ENCODE measurements at places on chromosomes 1 and 21. TPM values are rescaled to one million over a fixed set of nuclear protein-coding genes. Genes with fewer than 3 reads are reported as not detected.

DNA sequence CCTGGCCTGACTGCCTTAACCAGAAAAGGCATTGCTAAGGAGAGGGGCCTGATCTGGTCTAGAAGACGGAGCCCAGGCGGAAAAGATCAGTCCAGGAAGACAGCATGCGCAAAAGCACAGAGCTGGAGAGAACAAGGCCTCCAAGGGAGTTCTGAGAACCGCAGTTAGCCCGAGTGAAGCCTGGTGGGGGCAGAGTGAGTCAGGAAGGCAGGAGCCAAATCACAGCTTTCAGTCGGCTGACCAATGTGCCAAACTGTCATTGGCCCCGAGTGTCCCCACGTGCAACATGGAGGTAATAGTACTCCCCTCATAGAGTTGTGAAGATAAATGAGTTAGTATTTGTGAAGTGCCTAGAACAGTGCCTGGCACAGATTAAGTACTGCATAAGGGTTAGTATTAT, 1.2 kb upstream of the TSPAN2 start:
- H3K36me3 ChIP-seq = no peaks in the 10 kb centered on the region
- peak; percentile 12 for DNase-seq
- no peak overlapping the region for H3K27ac ChIP-seq
- H3K4me1 ChIP-seq = peaks cover 24% of the 10 kb centered on the region

IFI44L gene
- total RNA-seq = 7.5 TPM

RGS8 gene
- total RNA-seq = not detected

DNA sequence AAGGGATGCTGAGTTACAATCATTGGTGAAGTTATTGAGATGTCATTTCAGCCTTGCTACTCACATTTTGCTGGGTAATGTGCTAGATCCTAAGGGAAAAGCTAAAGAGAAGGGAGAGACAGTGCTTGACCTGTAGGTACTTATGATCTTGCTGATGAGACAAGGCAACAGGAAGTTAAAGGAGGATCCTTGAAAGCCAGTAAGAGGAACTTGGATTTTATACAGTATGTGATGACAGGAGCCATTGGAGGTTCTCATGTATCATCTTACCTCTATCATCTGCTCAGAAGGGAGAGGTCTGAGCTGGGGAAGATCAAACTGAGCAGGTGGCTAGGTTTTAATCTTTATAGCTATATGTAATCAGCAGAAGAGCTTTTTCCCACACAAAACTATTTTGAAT, 6.3 kb downstream of the APOBEC4 start:
- H3K27ac ChIP-seq = no peak overlapping the region
- no peaks in the 10 kb centered on the region for H3K36me3 ChIP-seq
- DNase-seq = no peak
- no peaks in the 10 kb centered on the region for H3K27me3 ChIP-seq

GRCh38 chr1:8109216-8109615, 83.1 kb upstream of the ERRFI1 start:
- peaks cover 15% of the 10 kb centered on the region for H3K4me1 ChIP-seq
- H3K27ac ChIP-seq = no peak overlapping the region
- H3K4me3 ChIP-seq = no peak overlapping the region
- DNase-seq = no peak
- no peaks in the 10 kb centered on the region for H3K27me3 ChIP-seq

SLC19A2 gene
- total RNA-seq = 9.9 TPM

DNA sequence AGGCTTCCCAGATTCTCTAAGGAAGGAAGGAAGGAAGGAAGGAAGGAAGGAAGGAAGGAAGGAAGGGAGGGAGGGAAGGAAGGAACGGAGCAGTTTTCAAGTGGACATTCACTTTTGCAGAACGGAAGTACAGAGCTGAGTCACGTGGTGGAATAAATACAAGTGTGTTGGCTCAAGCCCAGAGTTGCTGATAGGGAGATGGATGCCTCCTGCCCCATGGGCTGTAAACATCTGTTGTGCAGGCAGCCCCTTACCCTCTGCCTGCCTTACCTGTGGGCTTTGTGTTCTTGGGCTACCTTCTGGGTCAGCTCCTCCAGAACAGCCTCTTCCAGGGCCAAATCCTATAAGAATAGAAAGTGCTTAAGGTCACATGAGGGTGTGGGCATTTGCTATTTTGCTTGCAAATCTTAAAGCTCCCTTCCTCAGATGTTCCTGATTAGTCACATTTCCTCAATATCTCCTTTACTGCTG, 121.7 kb downstream of the SMYD2 start:
- peak; percentile 96 for DNase-seq
- peaks cover 78% of the 10 kb centered on the region for H3K4me1 ChIP-seq
- no peaks in the 10 kb centered on the region for H3K27me3 ChIP-seq
- H3K36me3 ChIP-seq = peaks cover 40% of the 10 kb centered on the region

DNA sequence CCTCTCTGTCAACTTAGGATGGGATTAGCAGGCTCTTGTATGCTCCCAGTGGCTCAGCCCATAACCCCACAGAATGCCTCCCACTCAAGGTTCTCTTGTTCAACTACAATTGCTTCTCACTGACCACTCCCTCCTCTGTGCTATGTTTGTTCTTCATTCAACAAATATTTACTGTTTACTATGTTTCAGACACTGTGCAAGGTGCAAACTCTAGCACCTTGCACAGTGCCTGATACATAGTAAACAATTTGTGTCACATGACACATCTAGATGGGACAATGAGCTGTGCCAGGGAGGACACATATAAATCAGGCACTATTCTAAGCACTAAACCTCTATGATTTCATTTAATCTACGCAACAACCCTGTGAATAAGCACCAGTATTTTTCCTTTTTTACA, 15.4 kb downstream of the ATP1A2 start:
- H3K4me1 ChIP-seq = no peaks in the 10 kb centered on the region
- no peak for DNase-seq
- no peak overlapping the region for H3K4me3 ChIP-seq

UTS2 gene
- total RNA-seq = 31.0 TPM
